HT1080 (cell line): ENCODE measurements at places on chromosomes 12 and 14. TPM values are rescaled to one million over a fixed set of nuclear protein-coding genes. Genes with fewer than 3 reads are reported as not detected.

IAPP gene
- total RNA-seq, result not detected in 2 replicates

SDSL gene
- 3.9 TPM in 2 replicates for total RNA-seq

RNF212B gene
- not detected in 2 replicates for total RNA-seq

SYCP3 gene
- not detected in 2 replicates for total RNA-seq

COX8C gene
- not detected in 2 replicates for total RNA-seq

DNAI7 gene
- not detected in 2 replicates for total RNA-seq
